Vagina (tissue), 2 donors: ENCODE measurements at places on chromosomes 5 and 9.

DNA sequence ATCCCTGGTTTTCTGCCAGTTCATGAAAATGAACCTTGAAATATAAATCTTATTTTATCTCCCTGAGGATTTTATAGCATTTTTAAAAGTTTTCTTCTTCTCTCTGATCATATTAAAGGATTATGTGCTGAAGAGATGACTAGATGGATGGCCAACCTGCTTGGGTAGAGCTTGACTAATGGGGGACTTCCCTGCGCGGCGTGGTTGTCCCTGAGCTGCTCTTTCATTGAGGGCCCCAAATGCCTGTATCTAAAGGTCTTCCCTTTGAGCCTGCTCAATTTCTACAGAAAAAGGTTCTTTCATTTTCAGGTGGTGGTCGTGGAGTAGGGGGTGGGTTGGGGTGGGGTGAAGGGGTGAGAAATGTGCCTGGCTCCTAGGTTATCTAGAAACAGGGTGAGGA is 20.5 kb upstream of the CDKN2AIPNL start:
- DNase-seq, result no peak

DNA sequence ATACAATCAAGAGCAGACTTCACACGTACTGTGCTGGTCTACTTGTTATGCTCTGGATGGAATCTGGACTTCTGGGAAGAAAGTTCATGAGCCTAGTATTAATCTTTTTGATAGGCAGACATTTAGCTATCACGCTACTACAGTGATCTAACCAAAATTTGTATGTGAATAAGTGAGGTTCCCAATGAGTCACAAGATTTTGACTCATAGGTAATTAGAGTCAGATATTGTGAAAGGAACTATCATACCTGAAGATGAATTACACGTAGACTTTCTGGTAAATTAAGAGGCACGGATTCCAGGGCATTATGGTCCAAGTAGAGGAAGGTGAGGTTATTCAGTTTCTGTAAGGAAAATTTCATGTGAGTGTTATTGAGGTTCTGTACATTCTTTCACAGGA is 18.4 kb downstream of the OGN start:
- no peak for DNase-seq

GRCh38 chr9:136985853-136986252 is 3.1 kb downstream of the LCNL1 start:
- no peak for DNase-seq

GRCh38 chr5:146924132-146924531 is 45.6 kb upstream of the PPP2R2B start:
- DNase-seq, result no peak

DNA sequence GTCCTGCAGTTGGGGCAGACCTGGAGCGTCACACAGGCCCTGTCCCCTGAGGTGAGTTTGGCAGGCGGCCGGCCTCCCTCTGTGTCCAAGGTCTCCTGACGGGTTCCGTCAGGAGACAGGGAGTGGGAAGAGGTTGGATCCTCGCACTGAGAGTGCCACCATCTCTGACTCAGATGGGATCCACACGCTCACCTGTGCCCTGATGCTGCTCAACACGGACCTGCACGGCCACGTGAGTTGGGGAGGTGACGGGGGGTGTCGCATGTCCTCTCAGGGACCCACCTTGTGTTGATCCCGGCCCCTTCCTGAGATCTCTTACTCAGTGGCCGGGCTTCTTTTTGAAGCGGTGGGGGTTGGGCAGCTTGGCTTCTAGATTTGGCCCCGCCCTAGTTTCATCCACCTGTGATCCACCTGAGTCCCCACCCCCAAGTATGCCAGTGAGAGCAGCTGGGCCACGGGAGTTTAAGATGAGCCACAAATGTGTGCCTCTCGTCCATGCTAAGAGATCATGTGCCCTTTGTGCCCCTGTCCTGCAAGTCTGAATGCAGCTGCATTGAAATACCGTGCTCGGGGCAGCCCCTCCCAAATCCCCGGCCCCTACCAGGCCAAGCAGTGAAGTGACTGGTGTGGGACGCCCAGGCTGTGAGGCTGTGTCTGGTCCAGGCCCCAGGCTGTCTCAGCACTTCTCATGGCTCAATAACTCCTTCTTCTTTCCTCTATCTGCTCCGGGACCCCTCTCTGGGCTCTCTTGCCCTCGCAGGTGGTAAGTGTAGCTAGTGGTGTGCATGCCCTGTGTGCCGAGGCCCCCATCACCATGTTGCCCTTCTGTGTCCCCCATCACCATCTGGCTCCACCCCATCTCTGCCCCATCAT is 27.2 kb downstream of the PSD2 start:
- no peak for DNase-seq

DNA sequence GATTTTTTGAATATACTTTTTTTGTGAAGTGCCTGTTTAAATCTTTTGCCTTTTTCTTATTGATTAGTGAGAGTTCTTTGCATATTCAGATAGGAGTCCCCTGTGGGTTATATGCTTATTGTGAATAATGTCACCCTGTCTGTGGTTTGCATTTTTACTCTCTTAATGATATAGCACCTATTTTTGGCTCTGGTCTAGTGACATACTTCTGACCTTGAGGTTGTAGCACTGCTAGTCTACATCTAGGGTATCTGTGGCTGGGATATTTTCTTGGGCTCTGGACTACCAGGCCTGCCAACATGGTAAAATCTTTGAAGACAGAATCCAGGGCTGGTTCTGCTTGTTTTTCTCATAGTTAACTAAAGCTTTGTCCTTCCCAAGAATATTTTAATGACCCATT is 13.5 kb upstream of the NKX2-5 start:
- no peak for DNase-seq

DNA sequence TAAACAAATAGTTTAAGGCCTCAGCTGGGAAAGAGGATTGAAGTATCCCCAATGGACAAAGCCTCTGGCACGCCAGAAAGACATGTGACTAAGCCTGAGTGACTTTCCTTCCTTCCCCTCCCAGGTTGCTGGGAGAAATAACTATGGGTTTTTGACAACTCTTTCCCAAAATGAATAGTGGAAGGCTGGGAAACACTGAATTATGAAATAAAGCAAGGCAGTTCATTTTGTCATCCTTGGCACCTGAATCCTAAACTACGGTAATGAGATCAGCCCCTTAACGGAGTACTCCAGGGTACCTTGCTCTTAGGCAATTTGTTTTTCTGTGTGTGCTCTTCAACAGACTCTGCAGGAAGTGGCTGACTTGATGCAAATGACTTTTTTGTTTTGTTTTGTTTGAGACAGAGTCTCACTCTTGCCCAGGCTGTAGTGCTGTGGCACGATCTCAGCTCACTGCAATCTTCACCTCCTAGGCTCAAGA is 75.2 kb downstream of the LMNB1 start:
- DNase-seq, result no peak

DNA sequence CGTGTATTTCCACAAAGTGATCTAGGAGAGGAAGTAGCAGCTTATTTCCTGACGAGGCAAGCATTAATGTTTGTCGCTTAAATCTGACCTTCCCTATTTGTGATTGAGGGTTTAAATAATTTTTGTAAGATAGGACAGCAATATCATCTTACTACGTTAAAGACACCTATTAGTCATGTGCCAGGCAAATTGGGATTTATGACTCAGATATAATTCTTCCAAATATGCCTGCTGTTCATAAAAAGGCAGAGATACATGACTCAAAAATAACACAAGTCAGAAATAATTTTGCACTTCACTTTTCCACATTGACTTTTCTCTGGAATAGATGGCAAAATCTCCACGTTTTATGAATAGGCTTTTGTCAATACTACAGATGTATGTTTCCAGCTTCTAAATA is 43.0 kb upstream of the CDH12 start:
- no peak for DNase-seq

DNA sequence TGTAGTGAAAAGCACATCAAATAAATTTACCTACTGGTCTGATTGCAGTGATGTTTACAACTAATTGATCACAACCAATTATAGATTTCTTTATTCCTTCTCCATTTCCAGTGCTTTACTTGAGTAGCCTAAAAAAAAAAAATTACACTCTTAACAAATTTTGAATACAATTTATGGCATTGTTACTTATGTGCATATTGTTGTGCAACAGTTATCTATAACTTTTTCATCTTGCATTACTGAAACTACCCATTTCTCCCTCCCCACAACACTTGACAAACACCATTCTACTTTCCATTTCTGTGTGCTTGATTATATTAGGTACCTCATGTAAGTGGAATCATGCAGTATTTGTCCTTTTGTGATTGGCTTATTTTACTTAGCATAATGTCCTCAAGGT is 12.3 kb downstream of the RMI1 start:
- no peak for DNase-seq

DNA sequence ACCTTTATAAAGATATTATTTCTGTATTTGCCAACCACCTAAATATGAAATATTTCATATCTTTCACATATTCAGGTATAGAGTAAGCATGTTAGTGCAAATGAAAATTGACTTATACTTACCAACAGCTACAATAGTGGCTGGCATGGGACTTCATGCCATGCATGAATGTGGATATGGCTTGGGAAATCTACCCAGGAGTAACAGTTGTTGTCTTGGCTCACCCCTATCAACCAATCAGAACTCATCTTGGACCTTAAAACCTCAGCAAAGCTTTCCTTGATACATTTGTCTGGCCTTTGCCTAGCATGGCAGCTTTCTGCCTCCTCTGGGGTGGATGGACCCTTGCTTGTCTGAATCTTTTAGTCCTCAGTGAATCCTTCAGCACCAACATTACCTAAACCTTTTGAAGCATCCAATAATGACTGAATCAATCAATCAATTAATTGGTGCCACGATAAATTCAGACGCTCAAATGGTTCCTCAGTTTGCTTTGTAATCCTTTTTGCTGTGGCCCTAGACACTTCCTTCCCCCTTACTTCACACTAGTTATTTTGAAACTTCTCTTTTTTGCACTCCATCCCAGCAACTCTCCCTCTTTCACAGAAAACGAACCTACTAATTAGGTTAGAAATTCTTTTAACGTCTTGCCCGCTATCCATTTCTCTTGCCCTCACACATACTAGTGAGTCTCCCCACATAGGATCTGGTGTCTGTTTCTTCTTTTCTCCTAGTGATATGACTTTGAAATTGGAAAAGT is 132.3 kb upstream of the ZNF608 start:
- DNase-seq, result no peak

DNA sequence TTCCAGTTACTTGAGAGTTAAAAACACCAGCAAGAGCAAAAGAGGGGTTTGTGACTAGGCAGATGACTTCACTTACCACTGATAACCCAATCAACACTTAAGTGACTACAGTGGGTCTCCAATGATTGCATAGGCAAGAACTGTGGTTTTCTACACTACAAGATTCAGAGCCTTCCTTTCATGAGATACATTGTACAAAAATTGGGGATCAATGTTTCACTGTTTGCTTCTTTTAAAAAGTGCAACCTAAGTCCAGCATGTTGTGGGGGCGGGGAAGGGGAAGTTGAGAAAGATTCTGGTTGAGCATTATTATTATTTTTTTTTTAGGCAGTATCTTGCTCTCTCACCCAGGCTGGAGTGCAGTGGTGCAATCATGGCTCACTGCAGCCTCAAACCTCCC is 3.6 kb downstream of the IQGAP2 start:
- no peak for DNase-seq

DNA sequence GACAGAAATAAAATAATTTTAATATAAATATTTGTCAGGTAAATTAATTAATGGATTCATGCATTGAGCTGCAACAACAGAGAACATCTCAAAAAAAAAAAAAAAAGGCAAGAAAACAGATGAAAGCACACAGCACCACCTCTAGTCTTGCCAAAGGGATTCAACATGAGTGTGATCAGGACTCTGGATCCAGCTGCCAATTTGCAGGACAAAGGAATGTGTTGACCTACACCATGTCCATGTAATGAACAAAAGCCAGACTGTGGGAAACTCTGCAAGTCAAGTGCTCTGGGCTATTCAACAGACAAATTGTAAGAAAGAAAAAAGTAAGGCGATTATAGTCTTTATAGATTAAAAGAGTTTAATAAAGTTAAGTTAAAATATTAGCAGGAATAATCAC is 769.3 kb downstream of the TLR4 start:
- DNase-seq, result no peak
